ENCODE measurements at places on chromosomes 11 and 22.
A peak's percentile ranks its signal among the peaks of the same experiment; 100 is the strongest.

- no peak for DNase-seq
These were observed 24.9 kb downstream of the NADSYN1 start for GRCh38 chr11:71477641-71478527.

GRCh38 chr11:6875761-6876160, 664 bp upstream of the OR10A4 start:
- no peak for DNase-seq

- no peak for DNase-seq
These were observed 41.3 kb downstream of the CECR2 start for GRCh38 chr22:17410576-17410975.

DNA sequence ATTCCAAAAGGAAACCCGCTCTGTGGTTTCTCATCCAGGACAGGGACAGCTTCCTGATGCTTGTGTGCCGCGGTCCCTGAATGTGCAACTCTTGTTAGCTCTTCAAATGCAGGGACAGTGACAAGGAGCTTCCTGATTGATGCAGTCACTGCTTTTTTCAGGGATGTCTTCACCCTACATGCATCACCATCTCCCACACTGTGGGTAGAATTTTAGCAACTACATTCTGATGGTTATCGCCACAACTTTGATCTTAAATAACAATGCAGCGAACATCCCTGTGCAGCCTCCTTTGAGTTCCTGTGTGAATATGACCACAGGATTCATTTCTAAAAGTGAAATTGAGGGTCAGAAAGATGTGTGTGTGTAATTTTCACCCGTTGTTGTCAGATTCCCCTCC, 115.0 kb downstream of the GGTLC2 start:
- no peak for DNase-seq

GRCh38 chr11:128667873-128668272, 26.0 kb upstream of the FLI1 start:
- DNase-seq: no peak

DNA sequence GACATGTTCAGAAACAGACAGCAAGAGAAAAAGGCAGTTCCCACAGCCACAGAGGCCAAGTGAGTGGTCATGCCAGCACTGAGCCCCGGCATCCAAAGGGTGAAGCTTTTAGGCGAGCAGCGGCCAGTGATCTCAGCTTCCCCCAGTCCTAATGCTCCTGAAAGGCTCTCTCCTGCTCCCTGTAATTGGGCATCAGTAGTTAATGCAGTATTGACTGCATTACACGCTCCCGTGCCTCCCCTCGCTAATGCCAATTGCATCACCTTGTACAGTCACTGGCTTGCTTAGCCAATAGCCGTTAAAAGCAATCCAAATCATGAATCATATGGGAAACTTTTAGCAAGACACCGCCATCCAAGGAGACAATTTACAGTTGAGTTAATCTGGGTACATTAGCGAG, 4.9 kb downstream of the LMO1 start:
- DNase-seq: no peak

DNA sequence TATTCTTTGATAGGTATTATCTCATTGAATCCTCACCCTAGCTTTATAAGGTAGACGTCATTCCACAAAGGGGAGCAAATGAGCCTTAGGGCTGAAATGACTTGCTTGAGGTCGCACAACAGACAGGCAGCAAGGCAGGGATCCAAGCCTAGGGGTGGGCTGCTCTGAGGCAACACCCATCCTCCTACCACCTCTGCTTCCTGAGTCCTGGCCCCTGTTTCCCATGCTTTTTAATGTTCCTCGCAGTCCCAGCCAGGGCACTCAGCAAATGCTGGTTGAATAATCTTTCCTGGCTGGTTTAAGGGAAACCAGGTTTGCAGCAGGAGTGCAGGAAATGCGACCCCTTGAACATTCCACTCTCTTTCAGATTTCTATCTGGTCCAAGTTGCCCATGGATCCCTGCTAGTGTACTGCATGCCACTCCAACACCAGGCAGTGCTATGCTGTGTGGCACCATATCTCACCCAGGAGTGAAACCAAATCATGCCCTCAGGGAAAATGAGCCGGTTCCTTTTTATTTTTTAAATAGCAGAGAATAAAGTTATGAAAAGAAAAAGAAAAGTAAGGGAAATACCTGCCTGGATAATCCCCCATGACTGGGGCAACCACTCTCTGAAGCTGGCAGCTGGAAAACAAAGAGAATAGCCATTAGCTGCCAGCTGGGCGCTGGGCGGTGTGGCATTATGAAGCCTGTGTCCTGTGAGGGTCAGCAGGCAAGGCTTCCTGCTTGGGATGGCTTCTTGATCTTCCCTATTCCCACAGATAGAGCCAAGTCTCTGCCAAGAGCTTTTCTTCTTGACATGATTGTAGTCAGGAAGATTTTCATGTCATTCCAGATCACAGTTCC, 21.8 kb downstream of the MICAL2 start:
- DNase-seq: no peak

DNA sequence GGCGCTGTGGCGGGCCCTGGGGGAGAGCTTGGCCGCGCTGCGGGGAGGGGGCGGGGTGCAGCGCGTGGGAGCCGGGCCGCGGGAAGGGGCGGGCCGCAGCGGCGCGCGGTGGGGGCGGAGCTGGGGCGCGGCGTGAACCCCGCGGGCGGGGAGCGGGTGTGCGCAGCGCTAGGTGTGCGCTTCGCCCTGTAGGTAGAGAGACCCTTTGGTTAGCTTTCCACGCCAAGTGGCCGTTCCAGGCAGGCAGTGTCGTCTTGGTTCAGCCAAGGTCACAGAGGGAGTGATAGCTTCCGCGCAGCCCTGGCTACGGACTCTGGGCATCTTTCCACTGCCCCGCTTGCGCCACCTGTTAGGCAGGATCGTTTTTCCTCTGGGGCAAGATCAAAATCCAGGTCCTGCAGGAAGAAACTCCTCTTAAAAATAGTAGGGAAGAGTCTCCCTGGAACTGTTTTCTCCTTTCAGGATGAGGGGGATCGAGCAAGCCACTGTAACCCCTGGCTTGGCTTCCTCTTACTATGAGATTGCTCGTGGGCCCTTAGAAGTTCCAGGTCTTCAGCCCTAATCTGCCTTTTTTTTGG, 434 bp downstream of the BANF1 start:
- peak; percentile 69 for DNase-seq

GRCh38 chr11:119471329-119471728, 48.4 kb upstream of the THY1 start:
- no peak for DNase-seq

- DNase-seq: no peak
These were observed 13.7 kb downstream of the PAX6 start for GRCh38 chr11:31797190-31798056.

GRCh38 chr22:46481386-46481785, 56.0 kb downstream of the CELSR1 start:
- DNase-seq: no peak

GRCh38 chr11:96614101-96614500, 224.3 kb downstream of the JRKL start:
- no peak for DNase-seq
